Colonic mucosa (tissue), 4 donors: ENCODE measurements at places on chromosomes 13 and 19. TPM values are rescaled to one million over a fixed set of nuclear protein-coding genes. Genes with fewer than 3 reads are reported as not detected.

The GAPDHS gene
- not detected for total RNA-seq

The ZNF837 gene
- 1.8 TPM for total RNA-seq

The TRPC4 gene
- 0.66 TPM for total RNA-seq

The CEACAM1 gene
- 510 TPM for total RNA-seq

The MYO16 gene
- total RNA-seq, result 0.05 TPM

The KLK4 gene
- total RNA-seq, result 1.2 TPM

The KLF1 gene
- 0.25 TPM for total RNA-seq

The ERICH6B gene
- total RNA-seq, result not detected

The LPAR2 gene
- 22.6 TPM for total RNA-seq

The DHX34 gene
- total RNA-seq, result 17.8 TPM

GRCh38 chr19:51903192-51903591 is 1.6 kb downstream of the ZNF649 start:
- H3K27me3 ChIP-seq, result no peaks in the 10 kb centered on the region
- H3K4me1 ChIP-seq, result peaks cover 5% of the 10 kb centered on the region
- no peak overlapping the region for H3K27ac ChIP-seq
- peaks cover 13% of the 10 kb centered on the region for H3K36me3 ChIP-seq

DNA sequence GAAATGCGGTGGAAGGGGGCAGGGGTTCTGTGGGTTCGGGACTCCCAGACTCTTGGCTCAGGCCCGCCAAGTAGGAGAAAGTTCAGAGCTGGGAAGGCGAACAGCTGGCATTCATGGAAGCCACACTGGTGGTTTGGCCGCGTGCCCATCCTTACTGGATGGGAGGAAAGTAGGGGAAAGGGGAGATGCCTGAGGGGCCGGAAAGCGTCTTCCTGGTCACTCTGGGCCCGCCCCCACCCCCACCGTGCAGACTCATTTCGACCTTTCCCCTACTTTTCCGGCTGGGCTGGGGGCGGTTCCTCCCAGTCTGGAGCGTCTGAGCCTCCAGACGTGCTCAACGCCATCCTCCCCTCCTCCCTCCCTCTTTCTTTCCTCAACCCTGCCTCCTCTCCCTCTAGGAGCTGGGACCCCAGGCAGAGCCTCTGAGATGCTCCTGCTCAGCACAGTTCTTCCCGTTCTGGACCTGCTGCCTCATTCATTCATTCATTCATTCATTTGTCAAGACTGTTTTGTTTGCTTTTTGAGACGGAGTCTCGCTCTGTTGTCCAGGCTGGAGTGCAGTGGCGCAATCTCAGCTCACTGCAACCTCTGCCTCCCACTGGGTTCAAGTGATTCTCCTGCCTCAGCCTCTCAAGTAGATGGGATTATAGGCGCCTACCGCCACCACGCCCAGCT is 3.5 kb downstream of the ANGPTL4 start:
- DNase-seq, result peak; percentile 79
- no peaks in the 10 kb centered on the region for H3K27me3 ChIP-seq
- H3K4me1 ChIP-seq, result peaks cover 17% of the 10 kb centered on the region
- H3K4me3 ChIP-seq, result no peak overlapping the region
- H3K27ac ChIP-seq, result peak overlapping the region; percentile 18

DNA sequence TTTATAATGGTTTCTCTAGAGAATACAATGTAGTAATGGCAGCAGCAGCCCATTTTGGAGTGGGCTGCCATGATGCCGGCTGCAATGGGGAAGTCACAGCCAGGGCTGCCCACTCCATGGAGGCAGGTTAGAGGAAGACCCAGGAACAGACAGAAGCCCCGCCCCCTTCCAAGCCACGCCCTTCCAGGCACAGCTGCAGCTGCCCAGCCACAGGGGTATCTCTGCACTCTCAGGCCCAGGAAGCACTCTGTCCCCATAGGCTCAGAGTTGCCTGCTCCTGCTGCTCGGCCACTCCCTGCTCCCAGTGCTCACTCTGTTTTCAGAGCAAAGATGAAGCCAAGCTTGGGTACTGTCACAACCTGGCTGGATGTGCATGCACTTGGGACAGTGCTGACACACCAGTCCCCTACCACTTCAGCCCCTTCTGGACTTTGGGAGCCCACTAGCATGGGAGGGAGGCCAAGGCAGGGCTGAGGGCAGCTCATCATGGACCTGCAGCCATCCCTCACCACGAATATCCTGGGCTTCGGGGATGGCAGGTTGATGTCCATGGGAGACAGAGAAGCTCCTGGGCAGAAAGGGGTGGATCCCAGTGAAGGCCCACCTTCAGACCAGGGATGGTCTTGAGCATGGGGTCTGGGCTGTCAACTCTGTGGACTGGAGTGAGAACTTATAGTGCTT is 1224.2 kb downstream of the SLITRK5 start:
- no peak overlapping the region for H3K4me3 ChIP-seq
- no peak overlapping the region for H3K27ac ChIP-seq
- no peaks in the 10 kb centered on the region for H3K36me3 ChIP-seq
- DNase-seq, result no peak

DNA sequence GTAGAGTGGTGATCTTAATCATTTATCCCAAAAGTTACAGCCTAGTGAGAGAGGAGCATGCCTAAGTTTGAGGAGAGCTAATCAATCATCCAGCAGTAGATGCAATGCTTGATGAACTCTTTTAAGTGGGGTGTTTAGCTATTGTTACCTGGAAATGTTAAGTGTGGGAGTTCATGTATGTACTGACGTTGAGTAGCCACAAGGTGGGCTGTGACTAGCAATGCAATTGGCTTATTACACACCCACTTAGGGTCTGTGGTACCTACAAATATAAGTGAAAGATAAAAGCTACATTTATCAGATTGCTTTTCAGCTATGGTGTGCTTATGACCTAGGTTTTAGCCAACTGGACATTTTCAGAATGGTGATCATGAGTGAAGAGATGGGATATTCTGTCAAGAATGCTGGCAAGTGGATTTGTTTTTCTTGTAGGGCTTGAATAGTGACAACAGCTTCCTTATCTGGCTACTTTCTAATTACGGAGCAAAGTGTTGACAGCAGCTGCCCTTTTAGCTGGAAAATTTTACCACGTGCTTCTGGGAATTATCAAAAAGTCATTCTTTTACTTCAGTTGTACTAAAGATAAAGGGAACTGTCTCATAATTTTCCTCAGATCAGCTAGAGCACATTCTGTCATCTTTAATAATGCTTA is 170.6 kb downstream of the POSTN start:
- H3K27ac ChIP-seq, result no peak overlapping the region
- DNase-seq, result no peak
- H3K4me1 ChIP-seq, result no peaks in the 10 kb centered on the region
- H3K4me3 ChIP-seq, result no peak overlapping the region
- no peaks in the 10 kb centered on the region for H3K36me3 ChIP-seq

GRCh38 chr13:74625541-74625940 is 491.3 kb upstream of the KLF12 start:
- H3K4me1 ChIP-seq, result no peaks in the 10 kb centered on the region
- H3K36me3 ChIP-seq, result no peaks in the 10 kb centered on the region
- H3K27ac ChIP-seq, result no peak overlapping the region
- H3K27me3 ChIP-seq, result no peaks in the 10 kb centered on the region
- DNase-seq, result no peak

- no peaks in the 10 kb centered on the region for H3K4me1 ChIP-seq
- H3K36me3 ChIP-seq, result no peaks in the 10 kb centered on the region
- peak; percentile 52 for DNase-seq
- no peaks in the 10 kb centered on the region for H3K27me3 ChIP-seq
These were observed 80.3 kb upstream of the FRY start for GRCh38 chr13:31951215-31951678.

DNA sequence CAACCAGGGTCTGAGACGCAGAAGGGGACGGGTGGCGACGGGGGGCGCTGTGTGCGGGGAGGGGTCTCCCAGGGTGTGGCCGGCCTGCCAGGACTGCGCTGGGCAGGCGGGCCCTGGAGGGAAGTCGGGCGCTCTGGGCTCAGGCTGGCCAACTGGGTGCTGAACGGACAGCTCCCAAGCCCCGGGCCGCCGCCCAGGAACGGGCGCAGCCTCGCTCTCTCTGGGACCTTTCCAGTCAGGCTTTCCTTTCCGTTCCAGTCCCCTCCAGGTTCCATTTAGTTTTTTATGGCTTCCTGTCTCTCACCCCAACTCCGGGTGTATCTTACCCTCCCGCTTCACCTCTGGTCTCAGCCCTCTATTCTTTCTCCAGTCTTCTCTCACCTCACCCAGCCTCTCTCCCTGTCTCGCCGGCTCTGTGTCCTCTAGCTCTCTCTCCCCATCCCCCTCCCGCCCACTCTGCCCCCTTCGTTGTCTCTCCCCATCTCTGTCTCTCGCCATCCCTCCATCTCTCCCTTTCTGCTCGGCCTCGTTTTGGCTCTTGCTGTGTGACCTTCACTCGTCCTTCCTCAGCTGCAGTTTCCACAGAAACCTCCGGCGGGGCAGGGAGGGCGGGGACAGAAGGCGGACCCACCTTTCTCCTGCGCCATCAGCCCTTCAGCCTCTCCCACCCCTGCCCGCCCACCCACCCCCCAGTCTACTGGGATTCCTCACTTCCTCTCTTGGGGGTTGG is 3.3 kb upstream of the ATP1A3 start:
- peak; percentile 28 for DNase-seq
- H3K4me3 ChIP-seq, result no peak overlapping the region
- H3K27me3 ChIP-seq, result peaks cover 43% of the 10 kb centered on the region
- H3K4me1 ChIP-seq, result no peaks in the 10 kb centered on the region

GRCh38 chr13:82681535-82681934 is 1200.7 kb downstream of the SLITRK1 start:
- H3K27me3 ChIP-seq, result no peaks in the 10 kb centered on the region
- no peak overlapping the region for H3K27ac ChIP-seq
- no peak for DNase-seq
- H3K36me3 ChIP-seq, result no peaks in the 10 kb centered on the region
- no peak overlapping the region for H3K4me3 ChIP-seq

DNA sequence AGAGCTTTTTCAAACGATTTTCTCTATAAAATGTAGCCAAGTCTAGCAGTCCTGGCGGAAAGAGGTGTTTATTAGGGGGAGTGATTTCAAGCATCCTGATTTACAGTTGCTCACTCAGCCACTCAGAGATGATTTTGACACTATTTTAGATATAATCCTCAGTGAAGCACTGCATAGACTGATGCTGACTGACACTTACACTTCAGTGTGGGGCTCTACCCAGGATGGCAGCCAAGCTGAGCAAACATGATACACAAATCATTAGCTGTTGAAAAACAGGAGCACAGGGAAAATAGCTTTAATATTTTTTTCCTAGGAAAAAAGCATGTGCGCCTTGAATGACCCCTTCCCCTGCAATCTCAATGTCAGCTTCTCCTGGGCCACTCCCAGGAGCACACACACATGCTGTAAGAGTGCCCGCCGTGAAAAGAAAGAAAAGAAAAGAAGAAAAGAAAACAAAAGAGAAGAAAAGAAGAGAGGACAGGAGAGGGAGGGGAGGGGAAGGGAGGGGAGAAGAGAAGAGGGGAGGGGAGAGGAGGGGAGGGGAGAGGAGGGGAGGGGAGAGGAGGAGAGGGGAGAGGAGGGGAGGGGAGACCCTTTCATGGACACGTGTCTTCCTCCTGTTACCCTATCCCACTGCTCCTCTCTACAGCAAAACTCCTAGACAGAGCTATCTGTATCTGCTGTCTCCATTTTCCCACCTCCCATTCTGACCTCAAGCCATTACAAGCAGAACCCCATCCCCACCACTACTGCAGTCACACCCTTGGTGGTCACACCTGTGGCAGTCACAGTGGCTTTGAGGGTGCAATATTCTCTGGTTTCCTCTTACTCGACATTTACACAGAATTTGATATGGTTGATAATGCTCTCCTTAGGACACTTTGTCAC is 36.4 kb downstream of the RCBTB2 start:
- no peaks in the 10 kb centered on the region for H3K27me3 ChIP-seq
- no peaks in the 10 kb centered on the region for H3K36me3 ChIP-seq
- DNase-seq, result no peak
- H3K4me3 ChIP-seq, result no peak overlapping the region

GRCh38 chr19:29860492-29860891 is 48.7 kb downstream of the CCNE1 start:
- H3K36me3 ChIP-seq, result no peaks in the 10 kb centered on the region
- no peaks in the 10 kb centered on the region for H3K4me1 ChIP-seq
- no peak overlapping the region for H3K4me3 ChIP-seq

- H3K36me3 ChIP-seq, result no peaks in the 10 kb centered on the region
- no peak overlapping the region for H3K4me3 ChIP-seq
- H3K4me1 ChIP-seq, result no peaks in the 10 kb centered on the region
- no peaks in the 10 kb centered on the region for H3K27me3 ChIP-seq
- no peak overlapping the region for H3K27ac ChIP-seq
These were observed 43.1 kb downstream of the CEBPG start for GRCh38 chr19:33416307-33417215.

DNA sequence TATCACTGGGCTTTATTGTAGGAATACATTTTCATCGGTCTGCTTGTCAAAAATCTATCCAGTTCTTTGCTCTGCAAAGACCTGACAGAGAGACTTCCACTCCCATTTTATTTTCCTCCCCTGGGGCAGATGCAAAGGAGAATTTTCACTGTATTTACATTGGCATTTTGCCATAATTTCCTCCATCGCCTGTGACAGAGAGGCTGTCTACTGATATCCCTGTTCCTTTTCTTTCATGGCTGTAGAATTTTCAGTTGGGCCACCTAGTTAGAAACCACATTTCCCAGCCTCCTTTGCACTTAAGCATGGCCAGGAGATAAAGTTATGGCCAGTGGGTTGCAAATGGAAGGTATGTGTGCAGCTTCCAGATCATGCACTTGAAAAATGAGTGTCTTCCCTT is 89.3 kb downstream of the NUFIP1 start:
- H3K36me3 ChIP-seq, result no peaks in the 10 kb centered on the region
- H3K27ac ChIP-seq, result no peak overlapping the region
- no peaks in the 10 kb centered on the region for H3K27me3 ChIP-seq
- H3K4me3 ChIP-seq, result no peak overlapping the region

GRCh38 chr13:84080748-84081530 is 198.7 kb upstream of the SLITRK1 start:
- H3K27me3 ChIP-seq, result no peaks in the 10 kb centered on the region
- no peak for DNase-seq
- no peak overlapping the region for H3K27ac ChIP-seq
- H3K36me3 ChIP-seq, result no peaks in the 10 kb centered on the region
- H3K4me1 ChIP-seq, result no peaks in the 10 kb centered on the region
